ENCODE measurements at places on chromosomes 6 and 20. TPM values are rescaled to one million over a fixed set of nuclear protein-coding genes. Genes with fewer than 3 reads are reported as not detected.

- DNase-seq, result no peak
These were observed 33.6 kb upstream of the CST7 start for GRCh38 chr20:24915440-24915839.

DNA sequence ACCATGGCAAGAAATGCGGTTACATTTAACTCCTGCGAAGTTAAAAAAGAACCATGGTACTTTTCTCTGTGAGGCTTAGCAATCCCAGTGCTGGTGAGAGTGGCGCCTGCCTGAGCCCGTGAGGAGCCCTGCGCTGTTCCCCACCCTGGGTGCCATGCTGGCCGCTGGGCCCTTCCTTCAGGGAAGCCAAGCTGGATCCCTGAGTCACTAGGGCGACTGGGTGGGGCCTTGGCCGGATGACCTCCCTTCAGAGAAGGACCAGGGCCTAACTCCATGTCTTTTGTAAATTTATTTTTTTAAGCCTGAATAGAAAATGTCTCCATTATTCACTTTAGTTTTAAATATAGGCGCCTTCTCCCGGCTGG is 209.1 kb downstream of the ERMARD start:
- no peak for DNase-seq

- peak; percentile 57 for DNase-seq
These were observed 54.2 kb downstream of the MRPL14 start for GRCh38 chr6:44072959-44073611.

DNA sequence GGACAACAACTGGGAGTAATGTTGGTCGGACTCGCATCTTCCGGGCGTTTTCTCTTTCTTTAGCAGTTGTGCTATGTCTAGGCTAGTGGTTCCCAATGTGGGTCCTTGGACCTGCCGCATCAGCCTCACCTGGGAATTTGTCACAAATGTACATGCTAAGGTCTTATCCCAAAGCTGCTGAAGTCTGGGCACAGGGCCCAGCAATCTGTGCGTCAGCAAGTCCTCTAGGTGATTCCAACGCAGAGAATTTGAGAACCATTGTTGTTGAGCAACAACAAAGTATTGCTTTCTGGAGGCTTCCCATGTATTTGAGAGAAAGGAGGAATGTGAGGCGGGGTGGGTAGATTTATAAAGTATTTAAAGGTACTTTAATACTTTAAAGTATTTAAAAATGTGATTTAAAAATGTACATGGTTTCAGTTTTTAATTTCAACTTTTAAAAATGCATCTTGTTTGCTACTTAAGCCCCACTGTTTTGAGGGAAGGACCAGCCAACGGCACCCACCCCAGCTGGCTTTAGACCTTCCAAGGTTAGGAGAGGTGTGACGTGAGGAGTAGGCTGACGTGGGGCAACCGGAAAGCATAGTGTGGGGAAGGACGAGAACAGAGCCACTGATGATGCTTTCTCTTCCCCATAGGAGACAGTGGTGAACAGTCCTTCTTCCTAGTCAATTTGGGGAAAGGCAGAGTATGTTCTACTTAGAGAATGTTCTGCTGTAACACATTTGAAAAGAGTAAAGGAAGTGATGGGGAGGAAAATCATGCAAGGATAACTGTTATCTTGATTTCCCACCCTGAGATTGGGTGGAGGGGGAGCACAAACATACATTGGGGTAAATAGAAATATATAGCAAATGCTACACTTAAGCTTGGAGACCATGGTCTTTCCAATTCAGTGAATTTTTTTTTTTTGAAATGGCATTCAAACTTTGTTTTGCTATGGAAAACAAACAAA is 4.3 kb downstream of the UST start:
- peak; percentile 58 for DNase-seq

GRCh38 chr20:57108742-57109570 is 157.5 kb downstream of the BMP7 start:
- DNase-seq, result no peak

- no peak for DNase-seq
These were observed 195.5 kb upstream of the FBXL4 start for GRCh38 chr6:99143108-99143861.

DNA sequence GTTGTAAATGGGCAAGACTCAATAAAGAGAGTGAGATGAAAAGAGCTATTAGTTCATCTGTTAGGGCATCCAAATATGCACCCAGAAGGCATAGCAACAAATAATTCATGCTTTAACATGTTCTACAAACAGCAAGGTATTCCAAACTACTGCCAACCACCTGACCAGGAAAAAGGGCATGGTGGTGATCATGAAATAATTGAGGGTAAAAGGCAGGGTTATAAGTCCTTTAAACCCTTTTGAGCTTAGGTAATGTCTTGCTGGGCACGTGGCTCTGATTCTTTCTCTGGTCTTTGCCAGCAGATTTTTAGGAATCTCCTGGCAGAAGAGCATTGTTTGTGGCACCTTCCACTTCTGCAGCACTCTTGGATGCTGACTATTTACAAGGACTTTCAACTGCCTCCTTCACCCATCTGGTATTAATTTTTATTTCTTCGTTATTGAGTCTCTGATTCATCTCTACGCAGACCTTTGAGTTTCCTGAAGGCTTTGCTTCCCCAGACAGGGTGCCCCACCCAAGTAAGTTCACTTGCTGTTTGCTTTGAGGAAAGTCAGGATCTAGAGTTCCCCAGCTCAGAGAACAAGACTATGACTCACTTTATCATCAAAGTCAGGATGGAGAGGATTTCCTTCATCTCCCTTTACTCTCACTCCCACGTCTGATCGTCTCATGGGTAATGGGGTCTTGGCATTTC is 83.4 kb upstream of the NEDD9 start:
- peak; percentile 96 for DNase-seq

- DNase-seq, result peak; percentile 7
These were observed 95.1 kb upstream of the OLIG3 start for GRCh38 chr6:137589067-137589848.

DNA sequence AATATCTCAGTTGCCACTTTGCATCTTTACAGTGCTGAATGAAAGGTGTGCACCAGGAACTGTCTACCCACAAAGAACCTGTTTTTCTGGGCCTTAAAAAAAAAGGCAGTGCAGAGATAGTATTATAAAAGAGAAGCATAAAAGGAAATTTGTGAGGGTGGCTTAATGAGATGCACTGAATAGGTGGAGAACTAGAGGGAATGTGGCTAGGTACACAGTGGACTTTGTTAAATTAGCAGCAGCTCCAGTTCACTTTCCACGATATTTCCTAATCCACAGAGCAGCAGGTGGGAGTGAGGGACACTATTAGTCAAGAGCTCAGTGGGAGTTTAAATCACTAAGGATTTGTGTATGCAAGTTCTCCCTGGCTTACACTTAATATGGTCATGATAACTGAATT is 38.8 kb downstream of the MAP7 start:
- no peak for DNase-seq

DNA sequence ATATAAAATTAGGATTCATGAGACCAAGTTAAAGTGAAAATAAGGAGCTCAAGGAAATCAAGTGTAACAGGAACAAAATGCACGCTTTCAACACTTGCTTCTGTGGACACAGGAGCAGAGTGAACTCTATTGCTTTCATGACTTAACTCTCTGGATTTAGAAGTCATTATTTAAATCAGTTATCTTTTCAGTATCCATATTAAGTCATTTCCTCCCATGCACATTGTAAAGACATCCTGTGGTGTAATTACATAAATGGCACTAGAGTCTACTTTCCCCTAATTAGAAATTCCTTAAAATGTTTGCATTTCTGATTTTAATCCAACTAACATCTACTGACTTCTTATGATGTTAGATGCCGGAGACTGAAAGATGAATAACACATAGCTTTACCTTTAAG is 88.0 kb downstream of the INSM1 start:
- no peak for DNase-seq

DNA sequence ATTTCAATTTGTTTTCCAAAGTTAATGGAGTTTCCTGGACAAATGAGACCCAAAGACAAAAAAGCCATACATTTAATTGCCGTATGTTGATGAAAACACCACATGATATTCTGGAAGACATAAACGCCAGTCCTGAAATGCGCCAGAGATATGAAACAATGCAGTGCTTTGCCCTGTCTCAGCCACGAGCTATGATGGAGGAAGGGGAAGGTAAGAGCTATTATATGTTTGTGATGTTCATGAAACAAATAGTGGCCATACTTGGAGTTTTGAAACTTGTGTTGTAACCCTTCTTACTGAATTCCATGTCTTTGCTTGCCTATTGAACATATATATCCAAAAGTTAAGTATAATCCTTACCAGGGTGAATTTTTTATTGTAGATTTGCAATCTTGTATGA is 125.9 kb downstream of the NCOA3 start:
- DNase-seq, result no peak

DNA sequence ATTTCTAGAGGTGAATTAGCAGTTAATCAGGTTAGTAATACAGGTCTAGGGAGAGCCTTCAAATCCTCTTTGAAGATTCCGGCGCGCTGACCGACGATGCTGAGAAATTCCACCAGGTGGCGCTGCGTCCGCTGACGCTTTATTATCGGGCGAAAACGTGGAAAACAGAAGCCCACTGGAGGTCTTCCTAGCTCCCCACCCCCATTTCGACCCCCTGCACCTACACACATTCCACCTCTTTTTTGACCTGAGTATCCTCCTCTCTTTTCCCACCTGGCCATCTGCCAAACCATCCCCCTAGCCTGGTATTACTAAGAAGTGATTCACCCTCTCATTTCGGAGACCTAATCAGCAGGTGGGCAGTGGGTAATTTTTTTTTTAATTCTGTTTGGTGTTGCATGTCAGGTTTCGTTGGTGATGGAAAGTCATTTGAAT is 65.4 kb upstream of the RIN2 start:
- DNase-seq, result peak; percentile 25

GRCh38 chr6:64383277-64383676 is 747.7 kb downstream of the PHF3 start:
- no peak for DNase-seq

- no peak for DNase-seq
These were observed 71.2 kb downstream of the SAMD5 start for GRCh38 chr6:147579667-147580066.

GRCh38 chr20:45235995-45236394 is 14.8 kb downstream of the SEMG2 start:
- no peak for DNase-seq

GRCh38 chr6:81859884-81860283 is 107.4 kb upstream of the TENT5A start:
- DNase-seq, result peak; percentile 31

DNA sequence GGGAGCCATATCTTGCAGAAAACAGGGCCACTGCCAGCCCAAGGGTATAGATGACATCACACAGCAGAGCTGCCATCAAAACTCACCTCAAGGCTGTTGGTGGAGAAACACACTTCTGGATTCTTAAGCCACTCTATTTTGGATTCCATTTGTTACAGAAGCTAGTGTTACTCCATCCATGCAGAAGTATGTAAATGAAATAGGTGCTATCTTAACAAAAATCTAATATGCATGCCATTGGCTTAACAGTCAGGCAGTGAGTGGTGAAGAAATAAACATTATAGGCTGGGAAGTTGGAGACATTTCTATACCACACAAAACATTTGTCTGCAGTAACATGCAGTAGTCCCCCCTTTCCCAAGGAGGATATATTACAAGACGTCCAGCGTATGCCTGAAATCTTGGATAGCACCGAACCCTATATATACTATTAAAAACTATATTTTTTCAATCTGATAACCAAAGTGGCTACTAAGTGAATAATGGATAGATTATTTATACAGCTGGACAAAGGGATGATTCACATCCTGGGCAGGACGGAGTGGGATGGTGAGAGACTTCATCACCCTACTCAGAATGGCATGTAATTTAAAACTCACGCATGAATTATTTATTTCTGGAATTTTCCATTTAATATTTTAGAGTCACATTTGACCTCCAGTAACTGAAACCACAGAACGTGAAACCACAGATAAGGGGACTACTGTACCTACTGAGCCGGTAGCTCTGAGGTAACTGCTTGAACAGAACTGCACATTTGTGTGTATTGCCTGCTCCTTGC is 160.0 kb upstream of the PLN start:
- peak; percentile 97 for DNase-seq

- DNase-seq, result no peak
These were observed 98.3 kb downstream of the RAMACL start for GRCh38 chr6:166488076-166488685.

- DNase-seq, result no peak
These were observed 1.9 kb upstream of the PAQR8 start for GRCh38 chr6:52360028-52360427.

DNA sequence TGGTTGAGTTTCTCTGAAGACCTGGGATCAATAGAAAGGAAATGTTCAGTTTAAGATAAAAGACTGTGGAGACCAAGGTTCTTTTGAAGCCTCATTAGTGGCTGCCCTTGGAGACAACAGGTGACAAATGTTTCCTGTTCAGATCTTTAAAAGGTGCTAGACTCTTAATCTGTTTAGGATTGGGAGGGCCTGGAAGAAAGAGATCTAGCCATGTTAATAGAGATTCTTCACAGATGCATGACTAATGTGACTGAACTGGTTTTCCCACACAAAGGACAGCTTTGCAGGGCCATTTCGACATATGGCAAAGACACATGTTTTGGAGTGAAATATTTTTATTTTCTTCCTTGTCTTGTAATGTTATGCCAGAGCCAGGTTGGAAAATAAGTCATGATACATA is 82.2 kb downstream of the WDR27 start:
- peak; percentile 35 for DNase-seq

DNA sequence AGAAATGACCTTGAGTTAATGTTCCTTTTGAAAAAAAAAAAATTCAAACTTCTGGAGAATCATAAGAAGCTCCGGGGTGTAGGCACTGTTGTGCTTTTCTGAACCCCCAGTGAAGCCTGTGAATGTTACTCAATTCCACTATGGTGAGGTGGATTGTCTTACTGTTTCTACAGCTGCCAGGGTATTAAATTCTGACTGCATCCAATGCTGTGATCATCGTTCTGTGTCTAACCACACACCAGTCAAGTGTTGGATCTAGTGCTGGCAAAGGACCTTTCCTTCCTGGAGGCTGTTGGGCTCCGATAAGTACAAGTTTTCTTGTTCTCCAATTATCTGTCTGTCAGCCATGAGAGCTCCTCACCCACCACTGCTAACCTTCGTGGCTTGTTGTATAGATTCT is 162.0 kb upstream of the EPHA7 start:
- DNase-seq, result no peak

Gene GSTA1
- total RNA-seq, result 0.38 TPM

Gene OPRM1
- not detected for total RNA-seq

Gene SCAF8
- total RNA-seq, result 36.2 TPM

Gene PRKN
- 1.5 TPM for total RNA-seq

Gene NOTCH4
- total RNA-seq, result 0.57 TPM

Gene ZSCAN26
- total RNA-seq, result 12.0 TPM

Gene CCN6
- not detected for total RNA-seq

Gene ZBP1
- total RNA-seq, result not detected

Gene KIFC1
- total RNA-seq, result 4.2 TPM

Gene PLTP
- 167 TPM for total RNA-seq

Gene GINM1
- 39.3 TPM for total RNA-seq

Gene GABRR2
- 0.34 TPM for total RNA-seq

Gene ULBP3
- 14.7 TPM for total RNA-seq
